Kasumi-1 (cell line): ENCODE measurements at places on chromosomes 3 and 15.
A peak's percentile ranks its signal among the peaks of the same experiment; 100 is the strongest.

DNA sequence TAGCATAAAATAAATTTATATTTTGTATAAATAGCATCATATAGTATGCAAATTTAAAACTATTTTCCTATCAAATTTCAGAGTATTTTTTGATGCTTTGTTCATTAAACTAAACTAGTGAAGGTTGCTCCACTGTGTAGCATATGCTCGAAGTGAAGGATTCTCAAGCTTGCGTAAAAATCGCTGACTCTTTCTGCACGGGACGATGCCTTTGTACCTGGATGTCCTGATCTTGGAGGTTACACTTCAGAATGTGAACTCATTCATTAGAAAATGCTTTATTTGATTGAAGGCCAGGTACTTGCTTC, 305.0 kb downstream of the WDR72 start:
- DNase-seq: no peak

DNA sequence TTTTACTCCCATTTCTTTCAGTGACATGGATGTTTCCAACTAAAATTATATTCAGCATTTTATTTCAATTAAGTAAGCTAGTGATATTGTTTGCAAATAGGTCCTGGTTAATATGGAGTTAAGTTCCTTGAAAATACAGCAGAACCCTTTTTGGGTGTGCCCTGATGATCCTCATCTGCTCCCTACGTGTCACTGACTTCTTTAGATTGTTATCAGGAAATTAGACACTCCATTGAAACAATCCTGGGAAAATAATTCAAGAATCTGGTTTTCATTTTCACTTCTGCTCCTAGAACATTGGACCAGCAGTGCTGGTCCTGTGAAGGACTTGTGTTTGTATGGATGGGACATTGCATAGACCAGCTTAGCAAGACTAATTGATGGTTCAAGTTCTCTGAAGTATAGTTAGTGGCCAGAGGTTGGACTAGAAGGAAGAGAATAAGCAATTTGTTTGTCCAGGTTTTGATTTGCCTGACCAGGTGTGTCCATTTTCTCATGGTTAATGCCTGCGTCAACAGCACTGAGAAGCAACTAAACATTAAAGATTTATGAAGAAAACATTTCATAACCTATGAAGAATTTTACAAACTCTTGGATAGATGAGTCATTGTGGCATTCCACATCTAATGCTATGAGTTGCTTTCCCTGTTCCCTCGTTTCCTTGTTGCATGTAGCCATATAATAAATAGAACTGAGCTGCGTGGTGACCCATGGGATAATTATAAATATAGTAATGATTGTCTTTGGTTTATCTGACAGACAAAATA, 95.8 kb downstream of the ZPLD1 start:
- no peak for DNase-seq

- no peak for DNase-seq
Observed at GRCh38 chr3:129470861-129471260, 30.8 kb downstream of the IFT122 start.

DNA sequence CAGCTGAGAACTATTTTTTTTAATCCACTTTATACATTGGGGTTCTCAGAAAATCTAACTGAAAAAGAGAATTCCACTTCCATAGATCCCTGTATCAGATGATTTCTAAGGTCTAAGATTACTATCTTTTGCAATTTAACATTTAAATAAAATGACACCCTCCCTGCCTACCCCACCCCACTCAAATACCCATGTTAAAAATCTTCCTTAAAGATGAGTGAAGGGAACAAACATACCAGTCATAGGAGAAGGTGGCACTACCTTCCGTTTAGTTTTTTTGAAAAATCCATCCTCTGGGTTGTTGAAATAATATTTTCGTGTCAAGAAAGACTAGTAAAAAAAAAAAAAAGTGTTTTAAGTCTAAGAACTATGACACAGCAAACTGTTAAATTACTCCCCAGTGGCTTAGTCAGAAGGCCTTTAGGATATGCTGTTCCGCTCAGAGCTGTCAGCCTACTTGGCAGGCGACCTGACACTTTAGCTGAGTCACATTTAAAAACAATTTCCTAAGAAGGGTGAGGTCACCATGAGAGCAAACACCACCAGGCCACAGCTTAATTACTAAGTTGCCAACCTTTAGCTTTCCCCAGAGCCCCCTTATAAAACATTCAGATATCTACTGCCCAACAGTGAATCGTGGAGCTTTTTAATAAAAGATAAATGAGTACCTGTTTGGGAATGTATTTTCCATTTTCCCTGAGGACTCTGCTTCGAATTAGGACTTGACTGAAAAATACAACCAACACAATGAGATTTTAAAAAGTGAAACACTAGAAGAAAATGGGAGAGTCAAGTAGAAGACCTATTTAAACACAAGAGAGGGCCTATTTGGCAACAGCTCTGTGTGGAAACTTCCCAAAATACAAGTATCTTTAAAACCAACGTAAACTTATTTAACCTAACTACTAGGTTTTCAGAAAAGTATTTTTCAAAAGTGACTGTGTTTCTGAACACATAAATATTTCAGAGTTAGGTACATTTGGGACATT, 9.6 kb downstream of the EMC3 start:
- peak; percentile 88 for DNase-seq

GRCh38 chr3:119981386-119981785, 112.9 kb downstream of the GSK3B start:
- no peak for DNase-seq

DNA sequence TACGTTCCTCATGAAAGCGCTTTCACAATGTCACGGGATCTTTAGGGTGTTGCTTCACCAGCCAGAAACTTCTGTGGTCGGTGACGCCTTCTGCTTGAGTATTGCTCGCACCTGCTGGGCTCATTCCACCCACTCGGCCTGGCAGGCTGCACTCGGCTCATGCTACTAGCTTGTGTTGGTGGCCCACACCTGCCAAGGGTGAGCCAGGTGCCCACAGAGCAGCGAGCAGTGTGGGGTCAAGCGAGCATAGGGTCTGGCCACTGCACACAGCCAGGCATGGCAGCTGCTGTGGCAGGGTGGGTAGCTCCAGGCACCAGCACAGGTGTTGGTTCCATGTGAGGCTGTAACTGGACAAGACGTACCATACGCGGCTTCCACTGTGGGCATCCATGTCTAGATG, 202.9 kb upstream of the CADM2 start:
- DNase-seq: no peak

DNA sequence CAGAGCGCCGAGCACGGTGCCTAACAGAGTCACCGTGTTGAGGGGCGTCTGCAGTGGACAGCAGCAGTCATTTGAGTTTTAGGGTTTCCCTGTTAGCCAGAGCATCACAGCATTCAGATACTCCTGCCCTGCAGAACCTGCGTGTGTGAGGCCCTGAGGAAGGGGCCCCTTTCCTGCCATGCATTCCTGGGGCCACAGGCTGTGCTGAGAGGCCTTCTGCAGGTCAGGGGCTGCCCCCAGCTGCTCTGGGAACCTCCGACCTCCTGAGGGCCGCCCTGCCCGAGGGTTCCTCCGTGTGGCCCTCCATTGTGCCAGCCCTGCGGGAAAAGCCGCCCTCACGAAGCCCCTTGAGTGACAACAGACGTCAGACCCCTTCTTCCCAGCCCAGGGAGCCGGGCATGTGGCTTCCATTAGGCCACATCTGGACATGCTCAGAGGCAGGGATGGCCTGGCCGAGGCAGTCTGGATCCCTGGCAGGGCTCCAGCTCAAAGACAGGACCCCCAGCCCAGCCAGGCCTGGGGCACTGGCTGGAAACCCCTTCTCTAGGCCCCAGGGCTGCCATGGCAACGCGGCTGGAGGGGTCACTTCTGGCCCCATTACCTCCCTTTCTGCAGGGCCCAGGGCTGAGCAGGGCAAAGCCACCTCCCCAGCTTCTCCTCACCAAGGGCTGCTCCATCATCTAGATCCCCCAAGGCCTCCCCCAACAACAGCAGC, 25.3 kb downstream of the FBLN2 start:
- no peak for DNase-seq

- DNase-seq: no peak
Observed at GRCh38 chr3:177512945-177513814, 315.9 kb upstream of the TBL1XR1 start.
